ENCODE measurements at places on chromosomes 7 and 10.

- DNase-seq = no peak
Observed at GRCh38 chr7:37495574-37496184, 47.0 kb upstream of the ELMO1 start.

GRCh38 chr10:82506680-82507376, 631.8 kb downstream of the NRG3 start:
- no peak for DNase-seq

GRCh38 chr7:77239471-77239870, 39.9 kb upstream of the FGL2 start:
- no peak for DNase-seq

DNA sequence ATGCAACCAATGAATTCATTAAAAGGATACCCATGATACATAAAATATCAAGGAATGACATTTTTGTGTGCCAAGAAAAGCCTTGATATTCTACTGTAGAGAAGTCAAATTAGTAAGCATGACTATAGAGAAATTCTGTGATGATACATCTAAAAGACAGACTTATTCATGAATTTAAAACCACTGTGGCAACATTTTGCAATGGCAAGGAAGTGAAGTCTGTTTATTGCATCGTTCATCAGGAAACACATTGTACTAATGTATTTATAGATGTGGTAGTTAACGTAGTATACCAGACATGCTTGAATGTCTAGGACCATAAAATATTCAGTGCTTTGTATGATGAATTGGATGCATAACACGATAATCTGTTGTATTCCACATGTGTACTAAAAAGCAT, 9.3 kb upstream of the CLEC5A start:
- no peak for DNase-seq

DNA sequence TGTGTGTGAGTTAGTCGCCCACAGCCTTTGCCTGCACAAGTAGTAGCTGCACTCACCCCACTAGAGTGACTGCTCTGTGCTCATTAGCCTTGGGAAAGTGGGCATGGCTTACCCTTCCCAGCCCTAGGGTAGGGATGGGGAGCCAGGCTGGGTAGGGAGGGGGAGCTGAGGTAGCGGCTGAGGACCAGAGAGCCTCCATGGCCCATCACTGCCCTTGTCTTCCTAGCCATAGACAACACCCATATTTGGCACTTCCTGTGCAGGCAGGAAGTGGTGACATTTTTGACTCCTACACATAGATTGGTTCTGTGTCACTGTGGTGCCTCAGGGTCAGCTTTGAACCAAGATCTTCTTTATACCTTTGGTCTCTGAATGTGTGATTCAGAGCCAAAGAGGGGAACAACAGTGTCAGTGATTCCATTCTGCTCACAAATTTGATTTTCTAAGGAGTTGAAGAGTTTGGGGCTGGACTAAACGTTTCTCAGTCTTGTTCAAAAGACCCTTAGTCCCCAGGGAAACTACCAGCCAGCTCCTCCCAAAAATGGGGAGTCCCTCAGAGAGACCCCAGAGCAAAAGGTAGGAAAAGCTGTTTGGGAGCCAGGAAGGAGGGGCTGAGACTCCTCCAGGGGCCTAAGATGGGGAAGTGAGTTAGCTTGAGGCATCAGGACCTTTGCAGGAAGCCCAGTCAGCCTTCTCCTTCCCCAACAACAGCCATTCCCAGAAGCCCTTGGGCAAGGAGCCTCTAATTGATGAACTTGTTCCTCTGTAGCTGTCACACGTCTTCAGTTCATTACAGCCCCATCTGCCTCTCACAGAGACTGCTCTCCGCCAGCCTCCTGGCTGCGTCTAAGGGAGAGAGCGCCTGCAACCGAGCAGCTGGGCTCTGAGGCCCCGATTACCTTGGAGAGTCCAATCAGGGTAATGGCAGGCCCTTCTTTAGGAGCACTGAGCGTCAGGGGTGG, 135.0 kb downstream of the CDH23 start:
- no peak for DNase-seq

GRCh38 chr7:101985903-101986734, 168.7 kb downstream of the CUX1 start:
- no peak for DNase-seq

DNA sequence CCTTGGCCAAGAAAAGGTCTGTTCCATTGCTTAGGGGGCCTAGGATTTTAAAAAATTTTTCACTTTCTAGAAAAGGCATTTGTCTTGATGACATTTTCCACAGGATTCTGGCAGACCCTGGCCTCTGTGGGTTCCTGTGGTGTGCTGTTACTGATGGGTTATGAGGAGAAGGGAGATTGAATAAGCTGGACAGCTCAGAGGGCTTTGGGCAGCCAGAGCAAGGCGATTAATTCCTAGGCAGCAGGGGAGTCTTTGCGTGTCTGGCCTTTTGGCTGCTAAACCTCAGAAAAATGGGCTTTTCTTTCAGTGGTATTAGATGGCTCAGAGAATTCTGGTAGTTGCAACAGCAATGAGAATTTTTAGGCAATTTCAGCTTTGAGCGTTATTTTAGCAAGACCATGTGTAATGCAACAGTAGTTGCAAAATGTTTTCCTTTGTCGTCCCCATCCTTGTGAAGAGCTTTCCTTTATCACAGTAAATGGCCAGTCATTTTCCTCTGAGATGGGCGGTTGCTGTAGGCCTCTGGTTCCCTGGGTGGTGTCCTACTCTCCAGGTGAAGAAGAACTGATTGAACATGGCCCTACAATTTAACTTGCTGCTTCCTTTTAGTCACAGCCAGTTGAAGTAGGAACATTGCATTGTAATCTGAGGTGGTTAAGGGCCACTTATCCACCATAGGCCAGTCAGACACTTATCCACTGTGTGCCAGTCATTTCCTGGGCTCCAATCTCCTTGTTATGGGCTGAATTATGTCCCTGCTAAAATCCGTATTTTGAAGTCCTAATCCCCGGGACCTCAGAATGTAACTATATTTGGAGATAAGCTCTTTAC, 43.2 kb downstream of the SH2D4B start:
- no peak for DNase-seq

- peak; percentile 38 for DNase-seq
Observed at GRCh38 chr7:4727914-4728705, 46.0 kb downstream of the FOXK1 start.

Measured in head of caudate nucleus (tissue), 42 donors.